SJSA1 (cell line): ENCODE measurements at places on chromosomes 3 and 15. TPM values are rescaled to one million over a fixed set of nuclear protein-coding genes. Genes with fewer than 3 reads are reported as not detected.

GRCh38 chr3:4776399-4776979 is 202.7 kb upstream of the BHLHE40 start:
- no peaks in the 10 kb centered on the region for H3K36me3 ChIP-seq
- DNase-seq, result no peak
- H3K27me3 ChIP-seq, result no peaks in the 10 kb centered on the region
- no peak overlapping the region for H3K27ac ChIP-seq

GRCh38 chr3:187669675-187670504 is at the start of gene SST:
TSS of gene SST (minus strand) at chr3:187670394. CDS start at chr3:187670291, 103 bp downstream.
- DNase-seq, result no peak
- H3K4me3 ChIP-seq, result no peak within 1 kb of the TSS
- H3K27me3 ChIP-seq, result no peaks in the 10 kb centered on the region; the same call in none of the 2 replicates
- no peaks in the 10 kb centered on the region for H3K4me1 ChIP-seq
- no peak within 1 kb of the TSS for H3K27ac ChIP-seq

GRCh38 chr15:37372064-37372463 is 271.7 kb upstream of the MEIS2 start:
- H3K36me3 ChIP-seq, result no peaks in the 10 kb centered on the region
- no peaks in the 10 kb centered on the region for H3K27me3 ChIP-seq
- H3K4me3 ChIP-seq, result no peak overlapping the region
- DNase-seq, result no peak
- H3K27ac ChIP-seq, result no peak overlapping the region
- no peaks in the 10 kb centered on the region for H3K4me1 ChIP-seq

GRCh38 chr3:74510261-74510818 is 104.1 kb downstream of the CNTN3 start:
- H3K4me3 ChIP-seq, result no peak overlapping the region
- no peaks in the 10 kb centered on the region for H3K27me3 ChIP-seq
- H3K27ac ChIP-seq, result no peak overlapping the region

Gene GOLGA6C
- not detected in 2 replicates for total RNA-seq

Gene SOX2
- 25.6 and 26.8 TPM in 2 replicates for total RNA-seq
